ENCODE measurements at places on chromosomes 6 and 20.
A peak's percentile ranks its signal among the peaks of the same experiment; 100 is the strongest.

DNA sequence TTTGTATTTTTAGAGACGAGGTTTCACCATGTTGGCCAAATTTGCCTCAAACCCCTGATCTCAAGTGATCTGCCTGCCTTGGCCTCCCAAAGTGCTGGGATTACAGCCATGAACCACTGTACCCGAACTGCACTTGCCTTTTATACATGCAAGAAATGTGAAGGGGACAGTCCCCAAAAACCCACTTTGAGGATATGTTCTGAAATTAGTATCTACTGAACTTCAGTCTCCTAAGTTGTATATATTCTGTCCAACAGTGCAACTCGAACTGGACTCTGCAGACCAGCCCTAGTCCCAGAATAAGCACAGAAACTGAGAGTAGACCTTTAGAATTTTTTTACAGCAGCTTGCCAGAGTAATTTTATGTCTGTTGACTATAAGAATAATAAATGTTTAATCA is 28.5 kb downstream of the BACH2 start:
- DNase-seq = no peak

GRCh38 chr6:111980971-111981840 is 72.7 kb upstream of the CCN6 start:
- no peak for DNase-seq

- peak; percentile 66 for DNase-seq
These were observed 30.0 kb downstream of the ALDH5A1 start for GRCh38 chr6:24524805-24525204.

GRCh38 chr20:10619427-10619826 is 54.4 kb downstream of the JAG1 start:
- no peak for DNase-seq

DNA sequence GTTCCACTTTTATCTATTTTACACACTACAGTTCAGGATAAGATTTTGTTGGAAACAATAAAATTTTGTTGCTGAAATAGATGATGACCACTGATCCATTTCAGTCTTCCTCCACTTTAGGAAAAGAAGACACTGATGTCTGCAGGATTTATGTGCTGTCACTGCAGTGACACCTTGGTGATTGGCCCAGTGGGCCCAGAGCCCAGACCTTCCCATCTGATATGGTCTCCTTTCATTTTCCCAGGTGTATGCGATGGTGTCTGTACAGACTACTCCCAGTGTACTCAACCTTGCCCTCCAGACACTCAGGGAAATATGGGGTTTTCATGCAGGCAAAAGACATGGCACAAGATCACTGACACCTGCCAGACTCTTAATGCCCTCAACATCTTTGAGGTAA is 19.6 kb upstream of the ADGRF4 start:
- DNase-seq = no peak

DNA sequence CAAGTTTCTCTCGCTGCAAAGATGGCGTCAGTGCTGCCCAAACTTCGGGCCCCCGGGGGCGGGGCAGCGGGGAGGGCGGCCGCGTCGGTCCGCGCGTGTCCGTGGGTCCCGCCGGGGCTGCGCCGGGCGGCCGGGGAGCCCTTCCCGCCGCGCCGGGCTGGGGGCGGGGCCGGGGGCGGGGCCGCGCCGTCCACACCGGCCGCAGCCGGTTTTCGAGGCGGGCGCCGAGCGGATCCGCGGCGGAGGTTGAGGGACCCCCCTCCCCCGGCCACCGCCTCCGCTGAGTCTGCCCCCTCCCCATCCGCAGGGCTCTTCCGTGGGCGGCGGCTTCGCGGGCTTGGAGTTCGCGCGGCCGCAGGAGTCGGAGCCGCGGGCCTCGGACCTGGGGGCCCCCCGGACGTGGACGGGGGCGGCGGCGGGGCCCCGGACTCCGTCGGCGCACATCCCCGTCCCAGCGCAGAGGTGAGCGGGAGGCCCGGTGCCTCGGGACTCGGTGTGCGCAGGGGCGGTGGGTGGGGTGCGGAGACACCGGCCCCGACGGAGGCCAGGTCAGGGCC is 572 bp downstream of the SLC2A4RG start:
- no peak for DNase-seq

GRCh38 chr6:33745548-33745947 is 1.2 kb downstream of the IP6K3 start:
- no peak for DNase-seq

GRCh38 chr6:107728564-107728897 is 95.6 kb downstream of the SCML4 start:
- DNase-seq = no peak

- no peak for DNase-seq
These were observed 17.3 kb downstream of the GGTLC1 start for GRCh38 chr20:23971310-23971709.

DNA sequence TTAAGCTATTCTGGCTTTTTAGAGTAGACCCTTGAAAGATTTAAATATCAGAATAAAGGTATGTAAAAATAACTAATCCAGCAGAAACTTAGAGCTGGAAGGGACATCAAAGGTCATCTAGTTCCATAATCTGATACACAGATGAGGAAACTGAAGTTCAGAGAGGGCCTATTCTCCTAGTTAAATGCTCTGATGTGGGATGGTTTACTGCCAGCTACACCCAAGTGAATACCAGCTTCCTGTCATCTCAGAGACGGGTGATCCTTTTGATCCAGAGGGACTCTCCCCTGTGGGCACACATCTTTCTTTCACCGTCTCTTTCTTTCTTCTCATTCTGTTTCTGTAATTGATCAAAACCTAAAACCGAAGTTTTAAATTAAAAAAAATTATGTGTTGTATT is 94.1 kb downstream of the MAN1A1 start:
- no peak for DNase-seq

DNA sequence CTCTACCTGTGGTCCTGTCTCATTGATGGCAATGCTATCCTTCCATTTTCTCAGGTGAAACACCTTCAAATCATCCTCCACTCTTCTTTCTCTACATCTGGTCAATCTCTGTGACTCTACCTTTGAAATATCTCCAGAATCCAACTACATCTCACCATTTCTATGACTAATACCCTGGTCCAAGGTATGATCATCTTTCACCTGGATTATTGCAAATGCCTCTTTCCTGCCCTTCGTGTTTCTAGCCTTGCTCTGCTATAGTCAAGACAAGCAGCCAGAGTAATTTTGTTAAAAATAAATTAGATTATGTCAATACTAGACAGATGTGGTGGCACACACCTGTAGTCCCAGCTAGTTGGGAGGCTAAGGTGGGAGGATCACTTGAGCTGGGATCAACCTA is 17.8 kb upstream of the BLCAP start:
- no peak for DNase-seq

DNA sequence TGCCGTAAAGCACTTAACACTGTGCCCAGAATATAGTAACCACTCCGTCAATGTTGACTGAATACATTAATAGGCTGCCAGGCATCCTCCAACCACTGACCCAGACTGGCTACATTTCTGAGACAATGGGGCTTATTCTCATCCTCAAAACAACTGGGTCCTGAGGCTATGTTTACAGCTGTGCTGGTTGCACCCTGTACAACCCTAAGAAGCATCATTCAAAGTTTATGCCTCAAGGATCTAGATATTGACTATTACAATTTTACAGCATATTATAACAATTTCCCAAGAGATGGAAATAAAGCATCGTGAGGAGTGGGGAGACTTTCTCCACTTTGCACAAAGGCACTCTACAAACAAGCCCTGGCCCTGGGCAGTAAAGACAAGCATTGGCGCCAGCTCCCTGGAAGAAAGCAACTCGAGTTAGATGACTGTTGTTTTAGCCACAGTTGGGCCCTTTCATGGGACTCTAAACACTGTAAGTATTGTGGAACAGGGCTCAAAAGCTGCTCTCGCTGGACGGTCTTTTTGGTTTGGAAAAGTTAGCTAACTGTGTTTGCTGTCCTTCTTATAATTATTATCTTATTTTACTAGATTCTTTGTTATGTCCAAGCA is 30.2 kb downstream of the MYLIP start:
- no peak for DNase-seq

- no peak for DNase-seq
These were observed 54.7 kb downstream of the TRAF3IP2 start for GRCh38 chr6:111550953-111551352.

DNA sequence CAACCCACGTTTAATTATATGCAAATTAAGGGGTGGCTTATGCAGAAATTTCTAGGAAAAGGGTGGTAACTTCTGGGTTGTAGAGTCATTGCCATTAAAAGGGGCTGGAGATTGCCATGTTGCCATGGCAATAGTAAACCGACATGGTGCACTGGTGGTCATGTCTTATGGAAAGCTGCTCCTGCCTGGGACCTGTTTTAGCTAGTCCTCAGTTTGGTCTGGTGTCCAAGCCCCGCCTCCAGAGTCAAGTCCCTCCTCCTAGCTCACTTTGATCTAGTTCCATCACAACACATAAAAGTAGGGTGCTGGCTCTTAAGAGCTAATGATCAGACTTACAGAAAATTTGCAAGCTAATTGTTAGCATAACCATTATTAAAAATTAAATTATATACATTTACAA is 5.3 kb downstream of the SLC22A2 start:
- no peak for DNase-seq

DNA sequence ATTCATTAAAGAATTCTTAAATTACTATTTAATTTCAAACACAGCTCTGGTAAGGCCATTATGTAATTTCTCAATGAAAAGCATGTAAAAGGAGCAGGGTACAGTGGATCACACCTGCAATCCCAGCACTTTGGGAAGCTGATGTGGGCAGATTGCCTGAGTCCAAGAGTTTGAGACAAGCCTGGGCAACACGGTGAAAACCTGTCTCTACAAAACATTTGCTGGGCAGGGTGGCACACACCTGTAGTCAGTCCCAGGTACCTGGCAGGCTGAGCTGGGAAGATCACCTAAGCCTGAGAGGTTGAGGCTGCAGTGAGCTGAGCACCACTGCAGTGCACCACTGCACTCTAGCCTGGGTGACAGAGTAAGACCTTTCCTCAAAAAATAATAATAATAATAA is 37.4 kb downstream of the MDN1 start:
- DNase-seq = no peak

DNA sequence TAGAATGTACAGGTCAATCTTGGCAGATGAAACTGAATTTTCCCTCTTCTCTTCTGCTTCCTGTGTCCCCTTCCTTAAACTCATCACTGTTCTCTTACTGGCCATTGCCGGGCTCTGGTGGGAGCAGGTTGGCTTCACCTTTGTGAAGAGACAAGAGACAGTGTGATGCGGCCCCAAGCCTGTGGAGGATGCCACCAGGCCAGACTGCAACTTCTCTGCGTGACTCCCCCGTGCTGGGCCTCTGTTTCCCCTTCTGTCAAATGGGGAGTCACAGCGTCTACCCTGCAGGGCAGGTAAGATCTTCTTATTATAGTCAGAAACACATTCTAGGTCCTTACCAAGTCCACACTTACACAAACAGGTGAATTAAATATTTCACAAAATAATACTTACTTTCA is 1.9 kb upstream of the LSM14B start:
- no peak for DNase-seq

- DNase-seq = no peak
These were observed 189.7 kb downstream of the LRFN2 start for GRCh38 chr6:40397287-40398033.

GRCh38 chr20:50762045-50762422 is 30.7 kb downstream of the PARD6B start:
- DNase-seq = no peak

- no peak for DNase-seq
These were observed 45.2 kb downstream of the ANKEF1 start for GRCh38 chr20:10079964-10080363.

GRCh38 chr20:32056708-32057483 is 4.9 kb downstream of the HCK start:
- no peak for DNase-seq

DNA sequence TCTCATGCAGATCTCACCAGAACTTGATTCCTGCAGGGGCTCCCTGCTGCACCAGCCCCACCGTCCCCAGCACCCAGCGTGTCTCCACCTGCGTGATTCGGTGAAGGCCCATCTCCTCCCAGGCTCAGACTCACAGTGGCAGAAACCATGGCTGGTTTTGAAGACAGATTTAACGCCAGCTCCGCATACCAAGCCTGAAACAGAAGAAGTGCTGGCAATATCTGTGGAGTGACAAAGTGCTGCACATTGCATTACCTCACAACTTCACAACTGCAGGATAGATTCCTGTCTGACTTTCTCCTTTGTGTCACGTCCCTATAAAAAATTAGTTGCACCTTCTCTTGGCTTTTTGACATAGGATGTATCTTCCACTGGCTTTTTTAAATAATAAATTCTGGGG is 120.7 kb downstream of the TTLL2 start:
- DNase-seq = no peak

- DNase-seq = no peak
These were observed 19.1 kb downstream of the ZSCAN23 start for GRCh38 chr6:28424163-28424562.

GRCh38 chr20:33673114-33673409 is 1.2 kb downstream of the NECAB3 start:
- DNase-seq = no peak

- DNase-seq = no peak
These were observed 19.8 kb downstream of the TRDN start for GRCh38 chr6:123616942-123617341.

GRCh38 chr6:157471077-157471686 is 90.2 kb downstream of the ZDHHC14 start:
- no peak for DNase-seq

GRCh38 chr6:16752206-16752866 is 8.9 kb downstream of the ATXN1 start:
- DNase-seq = no peak

DNA sequence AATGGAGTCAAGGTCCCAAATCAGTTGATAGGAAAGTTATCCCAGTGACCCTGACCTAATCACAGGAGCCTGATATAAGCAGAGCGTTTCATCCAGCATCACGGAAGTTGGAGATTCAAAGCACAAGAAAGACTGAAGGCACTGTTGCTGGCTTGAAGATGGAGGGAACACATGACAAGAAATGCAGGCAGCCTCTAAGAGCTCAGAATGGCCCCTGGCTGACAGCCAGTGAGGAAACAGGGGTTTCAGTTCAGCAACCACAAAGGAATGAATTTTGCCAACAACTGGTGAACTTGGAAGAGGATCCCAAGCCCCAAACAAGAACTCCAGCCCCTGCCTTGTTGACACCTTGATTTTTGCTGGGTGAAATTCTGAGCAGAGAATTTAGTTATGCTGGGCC is 778.5 kb downstream of the MAFB start:
- no peak for DNase-seq

DNA sequence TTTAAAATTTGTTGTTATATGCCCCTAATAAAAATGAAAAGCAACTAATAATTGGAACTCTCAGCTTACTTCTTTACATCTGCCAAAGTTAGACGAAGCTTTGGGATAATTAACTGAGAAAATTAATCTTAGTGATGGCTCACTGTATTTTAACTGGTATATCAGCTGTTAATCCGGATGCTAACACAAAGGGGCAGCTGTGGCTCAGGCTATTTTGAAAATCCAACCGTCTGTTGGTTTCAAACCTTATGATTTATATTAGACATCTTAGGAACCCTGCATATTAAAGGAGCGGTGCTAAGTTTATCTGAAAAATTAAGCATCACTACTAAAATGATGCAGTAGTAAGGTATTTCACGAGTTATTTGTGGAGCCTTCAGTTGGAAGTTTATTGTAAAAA is 96.6 kb downstream of the AKAP7 start:
- DNase-seq = no peak

DNA sequence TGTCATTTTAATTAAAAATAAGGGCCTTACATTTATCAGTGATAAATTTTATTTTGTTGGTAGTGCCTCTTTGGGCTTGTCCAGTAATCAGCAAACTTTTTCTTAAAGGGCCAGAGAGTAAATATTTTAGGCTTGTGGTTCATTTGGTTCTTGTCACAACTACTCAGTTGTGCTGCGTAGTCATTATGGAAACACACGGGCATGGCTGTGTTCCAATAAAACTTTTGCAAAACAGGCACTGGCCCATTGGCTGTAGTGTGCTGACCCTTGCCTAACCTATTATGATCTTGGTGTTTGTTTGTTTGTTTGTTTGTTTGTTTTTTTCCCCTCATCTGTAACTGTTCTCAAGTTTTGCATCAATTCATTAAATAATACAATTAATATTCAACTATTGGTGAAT is 19.4 kb downstream of the TBPL1 start:
- DNase-seq = no peak

Data from NCI-H2081 (cell line).